ENCODE measurements at places on chromosomes 2 and 18. TPM values are rescaled to one million over a fixed set of nuclear protein-coding genes. Genes with fewer than 3 reads are reported as not detected.

Gene PSMA8
- total RNA-seq: 1.4 TPM

Gene SP9
- total RNA-seq: not detected

Gene RPIA
- total RNA-seq: 38.3 TPM

Gene LRRTM4
- not detected for total RNA-seq

Gene ASXL3
- total RNA-seq: not detected

Gene CGREF1
- total RNA-seq: 7.0 TPM

Gene GREB1L
- total RNA-seq: not detected

Gene SLC4A5
- 2.2 TPM for total RNA-seq

Gene UGT1A9
- total RNA-seq: not detected

Gene AFF3
- 5.6 TPM for total RNA-seq
